ENCODE measurements at places on chromosomes 7 and 10.

DNA sequence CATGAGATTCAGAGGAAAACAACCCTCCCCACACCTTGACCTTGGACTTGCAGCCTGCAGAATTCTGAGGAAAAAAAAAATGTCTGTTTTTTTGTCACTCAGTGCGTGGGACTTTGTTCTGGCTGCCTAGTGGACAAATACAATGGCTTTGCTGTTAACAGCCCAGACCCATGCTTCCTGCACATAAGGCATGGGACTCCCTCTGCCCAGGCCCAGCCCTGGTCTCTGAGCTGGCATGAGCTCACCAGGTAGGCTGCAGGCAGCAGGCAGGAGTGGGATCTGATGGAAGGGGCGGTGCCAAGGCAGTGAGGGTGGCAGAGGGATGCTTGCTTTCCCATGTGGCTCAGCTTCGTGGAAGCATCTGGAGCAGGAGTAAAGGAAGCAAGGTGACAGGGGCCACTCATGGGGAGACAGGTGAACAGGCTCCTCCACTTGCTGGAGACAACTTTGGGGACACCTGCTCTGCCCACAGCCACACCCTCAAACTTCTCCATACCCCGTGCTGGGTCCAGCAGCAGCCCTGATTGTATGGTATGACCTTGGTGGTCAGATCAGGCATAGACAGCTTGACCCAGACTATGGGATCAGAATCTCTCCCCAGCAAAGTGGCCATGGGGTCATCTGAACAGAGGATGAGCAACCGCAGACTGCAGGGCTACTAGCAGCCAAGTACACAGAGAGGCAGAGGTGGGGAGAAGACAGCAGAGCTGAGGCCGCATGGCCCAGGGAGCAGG, 27.0 kb downstream of the ANXA8 start:
- DNase-seq, result no peak

- no peak for DNase-seq
Measured at GRCh38 chr7:87517136-87517815, 41.8 kb upstream of the ABCB4 start.

DNA sequence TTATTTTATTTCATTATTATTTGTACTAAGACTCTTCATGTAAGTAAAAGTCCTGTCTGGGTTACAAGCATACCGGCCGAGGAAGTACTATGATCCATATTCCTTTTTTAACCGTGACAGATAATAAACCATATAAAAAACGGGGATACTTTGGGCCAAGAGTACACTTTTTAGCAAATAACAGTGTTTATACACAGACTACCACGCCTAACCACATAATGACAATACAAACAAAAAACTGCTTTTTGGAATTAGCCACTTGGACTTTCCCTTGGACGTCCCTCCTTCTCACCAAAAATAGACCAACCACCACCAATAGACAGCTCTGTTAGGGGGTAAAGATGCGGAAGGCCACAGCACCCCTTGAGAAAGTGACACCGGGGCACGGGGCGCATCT, 800 bp downstream of the MINDY3 start:
- no peak for DNase-seq

- DNase-seq, result no peak
Measured at GRCh38 chr10:110821508-110821907, 50.2 kb upstream of the PDCD4 start.

GRCh38 chr7:38303866-38304265, 30.4 kb upstream of the TARP start:
- DNase-seq, result no peak

- DNase-seq, result no peak
Measured at GRCh38 chr7:105322655-105323277, 66.0 kb downstream of the SRPK2 start.

DNA sequence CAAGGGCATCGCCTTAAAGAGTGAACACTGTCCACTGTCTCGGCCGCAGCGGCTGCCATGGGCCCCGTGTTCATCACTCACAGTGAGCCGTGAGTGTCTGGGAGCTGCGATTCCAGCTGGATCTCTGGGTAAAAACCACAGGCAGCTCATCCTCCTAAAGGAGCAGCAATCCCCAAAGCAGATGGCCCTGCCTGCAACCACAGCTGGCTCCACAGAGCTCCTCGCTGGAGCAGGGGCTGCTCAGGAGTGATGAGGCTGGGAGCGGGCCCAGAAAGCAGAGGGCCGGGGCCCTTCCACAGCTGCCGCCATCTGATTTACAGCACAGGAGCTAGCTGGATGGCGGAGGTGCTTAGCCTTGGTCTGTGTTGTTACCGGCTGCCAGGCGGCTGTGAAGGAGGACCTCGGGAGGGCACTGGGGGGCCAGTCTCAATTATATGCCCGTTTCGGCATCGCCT, 6.6 kb upstream of the TMEM184A start:
- no peak for DNase-seq

Data from stimulated activated CD8-positive, alpha-beta memory T cell treated with anti-CD3 and anti-CD28 coated beads, Interleukin-4, amount 100 ng/mL, for 1 hour (primary cell).